ENCODE measurements at places on chromosomes 6 and 20.

DNA sequence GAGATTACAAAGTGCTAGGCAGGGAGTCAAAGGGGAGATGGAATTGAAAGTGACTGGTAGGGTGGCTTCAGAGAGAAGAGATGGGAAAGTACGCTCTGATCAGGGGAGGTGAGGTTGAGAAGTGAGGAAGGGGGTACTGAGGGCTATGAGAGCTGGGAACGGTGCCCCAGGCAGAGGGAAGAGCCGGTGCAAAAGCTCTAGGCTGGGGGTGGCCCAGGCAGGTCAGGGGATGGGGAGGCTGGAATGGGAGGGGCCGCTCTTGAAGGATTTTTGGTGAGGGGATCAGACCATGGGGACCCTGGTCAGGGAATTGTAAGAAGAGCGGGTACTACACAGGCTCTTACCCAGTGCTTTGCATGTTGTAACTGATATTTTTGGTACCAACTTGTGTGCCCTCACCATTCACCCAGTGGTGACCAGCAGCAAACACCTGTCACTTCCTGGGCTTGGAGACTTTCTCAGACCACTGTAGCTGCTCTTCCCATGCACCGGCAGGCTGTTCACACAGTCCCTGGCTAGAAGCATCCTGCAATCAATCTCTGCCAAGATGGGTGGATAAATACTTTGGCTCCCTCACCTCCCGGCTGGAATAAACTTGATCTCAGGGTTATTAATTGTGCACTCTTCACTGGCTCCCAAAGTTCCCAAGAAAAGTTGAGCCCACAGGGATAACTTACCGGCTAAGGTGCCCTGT lies 24.0 kb downstream of the PCK1 start:
- DNase-seq, result no peak

- DNase-seq, result no peak
Observed at GRCh38 chr20:62044631-62045030, 21.1 kb downstream of the TAF4 start.

- DNase-seq, result no peak
Observed at GRCh38 chr6:136079701-136080565, 170.2 kb downstream of the MTFR2 start.

- no peak for DNase-seq
Observed at GRCh38 chr6:112235956-112236355, 18.4 kb downstream of the LAMA4 start.

- peak; percentile 76 for DNase-seq
Observed at GRCh38 chr6:3231247-3232016, 4.0 kb upstream of the TUBB2B start.

DNA sequence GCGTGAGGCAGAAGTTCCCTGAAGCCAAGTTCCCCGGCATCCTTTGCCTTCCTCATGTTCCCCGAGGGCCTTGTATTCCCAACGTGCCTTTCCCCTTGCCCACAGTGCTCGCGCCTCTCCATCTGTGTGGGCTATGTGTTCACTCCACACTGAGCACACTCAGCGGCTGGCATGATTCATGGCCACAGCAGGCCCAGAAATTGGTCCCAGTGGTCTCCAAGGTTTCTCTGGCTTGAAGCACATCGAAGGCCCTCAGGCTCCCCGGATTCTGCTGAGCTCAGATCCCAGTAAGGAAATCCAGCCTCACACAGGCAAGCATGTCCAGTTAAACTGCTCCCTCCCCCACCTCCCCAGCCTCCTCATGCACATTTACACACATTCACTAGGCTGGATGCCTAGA lies 123.6 kb downstream of the ISM1 start:
- no peak for DNase-seq

All from hypothalamus (tissue), 51 donors.